ENCODE measurements at places on chromosomes 5 and 9.

DNA sequence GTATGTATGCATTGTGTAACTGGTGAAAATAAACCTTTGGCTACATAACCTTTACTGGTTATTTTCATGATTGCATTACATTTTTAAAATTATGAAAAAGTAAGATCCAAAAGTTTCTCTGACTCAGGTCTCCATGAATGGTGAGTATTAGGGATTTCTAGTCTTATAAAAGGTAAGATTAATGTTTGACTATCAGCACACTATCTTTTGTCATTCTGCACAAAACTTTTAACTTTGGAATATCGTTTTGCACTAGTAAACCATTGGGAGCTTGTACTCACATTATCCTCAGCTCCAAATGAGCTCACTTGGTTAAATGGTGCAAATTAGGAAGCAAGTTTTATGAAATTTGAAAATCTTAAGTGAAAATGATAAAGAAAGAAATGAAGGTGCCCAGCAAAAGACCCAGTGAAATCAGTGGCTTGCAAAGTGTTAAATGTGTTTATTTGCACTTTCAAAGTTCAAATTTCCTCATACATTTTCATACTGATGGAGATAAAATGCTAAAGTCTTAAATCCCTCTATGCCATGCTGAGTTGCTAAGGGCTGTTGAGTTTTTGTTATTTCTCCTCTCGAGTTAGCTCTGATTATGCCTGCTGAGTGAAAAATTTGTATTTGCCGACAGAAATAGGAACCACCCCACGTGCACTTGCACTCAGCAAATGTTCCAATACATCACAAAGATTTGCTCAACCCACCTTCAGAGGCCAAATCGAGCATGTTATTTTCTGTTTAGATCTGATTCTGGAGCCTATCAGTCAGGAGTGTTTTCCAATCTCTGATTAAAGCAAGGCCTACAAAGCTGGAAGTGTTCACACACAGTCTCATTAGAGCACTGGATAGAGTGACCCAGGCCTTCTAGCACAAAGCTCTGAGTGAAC lies 885.7 kb downstream of the NR2F1-AS1 start:
- DNase-seq = no peak

- DNase-seq = no peak
Observed at GRCh38 chr9:101442318-101442717, 6.7 kb upstream of the ALDOB start.

DNA sequence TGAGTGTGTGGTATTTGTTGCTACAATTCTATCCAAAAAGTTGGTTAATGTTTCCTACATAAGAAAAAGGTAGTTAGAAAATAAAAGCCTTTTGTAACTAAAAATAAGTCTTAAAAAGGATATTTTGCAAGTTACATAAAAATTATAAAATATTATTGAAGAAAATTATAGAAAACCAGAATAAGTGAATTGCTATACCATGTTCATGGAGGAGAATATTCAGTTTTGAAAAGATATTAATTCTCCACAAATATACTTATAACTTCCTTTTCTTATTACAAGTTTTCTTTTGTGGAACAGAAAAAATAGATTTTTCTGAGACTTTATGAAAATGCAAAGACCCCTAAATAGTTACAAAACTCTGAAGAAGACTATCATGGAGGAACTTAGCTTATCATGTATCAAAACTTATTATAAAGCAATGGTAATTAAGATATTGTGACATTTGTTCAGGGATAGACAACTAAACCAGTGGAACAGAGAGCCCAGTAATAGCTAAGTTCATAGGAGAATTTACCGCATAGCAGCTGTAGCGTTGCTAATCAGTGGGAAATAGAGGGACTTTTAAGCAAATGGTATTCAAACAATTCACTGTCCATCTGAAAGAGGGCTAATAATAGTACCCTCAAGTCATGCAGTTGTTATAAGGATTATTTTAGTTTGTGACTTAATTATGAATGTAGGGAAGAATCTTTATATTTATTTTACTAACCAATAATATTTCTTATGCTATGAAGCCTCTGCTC lies 515.2 kb upstream of the ZNF608 start:
- no peak for DNase-seq

- DNase-seq = no peak
Observed at GRCh38 chr9:12785260-12785770, 10.5 kb downstream of the LURAP1L start.

GRCh38 chr5:17219006-17219422 lies 1.6 kb downstream of the BASP1 start:
- no peak for DNase-seq

DNA sequence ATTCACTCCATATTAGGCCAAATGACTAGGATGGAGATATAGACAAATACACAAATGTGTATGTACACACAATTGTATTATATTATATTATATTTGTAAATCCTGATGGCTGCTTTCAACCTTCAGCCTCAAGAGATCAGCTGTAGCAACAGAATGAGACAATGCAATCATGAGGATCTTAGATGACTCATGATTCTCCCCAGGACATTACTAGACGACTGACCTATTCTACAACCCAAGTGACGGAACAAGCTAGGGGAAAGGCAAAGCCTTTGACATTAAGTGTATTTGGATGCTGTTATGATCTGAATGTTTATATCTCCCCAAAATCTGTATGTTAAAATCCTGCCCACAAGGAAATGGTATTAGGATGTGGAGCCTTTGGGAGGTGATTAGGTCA lies 66.5 kb downstream of the COX7C start:
- DNase-seq = no peak

DNA sequence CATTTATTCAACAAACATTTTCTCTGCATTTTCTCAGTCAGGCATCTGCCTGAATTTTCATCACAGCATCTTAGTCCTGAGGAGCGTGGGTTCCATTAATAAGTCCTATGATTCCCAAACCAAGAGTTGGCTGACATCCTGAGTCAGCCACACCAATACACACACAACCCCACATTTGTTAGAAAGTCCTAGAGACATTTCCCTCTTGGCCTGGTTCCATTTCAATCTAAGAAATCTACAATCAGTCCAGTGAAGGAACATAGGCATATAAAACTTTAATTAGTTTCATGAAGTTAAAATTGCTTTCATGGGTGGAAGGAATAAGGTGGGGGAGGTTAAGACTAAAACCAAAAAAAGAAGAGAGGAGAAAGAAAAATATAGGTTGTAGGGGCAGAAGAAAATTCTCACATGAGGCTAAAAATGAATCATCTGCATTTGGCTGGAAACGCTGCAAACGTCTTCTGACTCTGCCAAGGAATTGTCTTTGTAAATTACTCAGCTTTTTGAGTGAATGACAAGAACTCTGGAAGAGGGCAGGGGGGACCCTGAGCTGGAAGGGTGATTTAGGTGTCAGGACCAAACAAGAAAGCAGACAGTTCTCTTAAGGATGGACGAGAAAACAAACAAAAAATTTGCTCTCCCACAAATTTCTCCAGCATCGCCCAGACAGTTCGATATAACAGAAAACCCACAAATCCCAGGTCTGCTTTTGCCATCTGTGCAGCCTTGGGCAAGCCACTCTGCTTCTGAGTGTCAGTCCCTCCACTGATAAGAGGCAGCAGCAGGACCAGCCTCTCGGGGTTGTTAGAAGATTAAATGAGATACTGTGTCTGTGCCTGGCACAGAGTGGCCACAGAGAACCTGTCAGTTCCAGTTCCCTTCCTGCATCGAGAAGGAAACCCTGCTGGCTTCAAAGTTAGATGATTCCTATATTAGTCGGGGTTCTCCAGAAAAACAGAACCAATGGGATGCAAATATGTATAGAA lies 289.7 kb downstream of the CDK5RAP2 start:
- DNase-seq = no peak

GRCh38 chr5:55450050-55450765 lies 84.6 kb downstream of the PLPP1 start:
- DNase-seq = no peak
